Ascending aorta (tissue), 2 donors: ENCODE measurements at places on chromosomes 2 and 18.

DNA sequence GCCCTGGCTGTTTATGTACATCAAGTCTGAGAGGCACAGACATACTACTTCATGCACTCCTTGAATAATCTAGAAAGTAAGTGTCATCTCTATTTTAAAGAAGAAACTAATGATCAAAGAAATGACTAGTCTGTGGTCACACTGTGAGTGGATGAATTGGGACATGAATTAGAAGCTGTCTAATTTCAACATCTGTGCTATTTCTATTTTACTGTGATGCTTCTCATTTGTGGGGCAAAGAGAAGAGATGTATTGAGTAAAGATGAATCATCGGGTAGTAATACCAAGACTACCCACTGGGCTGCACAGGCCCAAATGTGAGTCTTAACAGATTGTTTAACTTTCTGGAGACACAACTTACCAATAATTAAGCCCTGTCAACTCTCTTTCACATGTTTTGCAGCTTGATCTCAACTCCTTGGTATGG lies 42.4 kb upstream of the MTIF2 start:
- no peak for DNase-seq

- no peak for DNase-seq
Measured at GRCh38 chr2:153873052-153874048, 1.6 kb downstream of the GALNT13 start.

GRCh38 chr18:76514573-76514972 lies 19.5 kb upstream of the ZNF516 start:
- no peak for DNase-seq

DNA sequence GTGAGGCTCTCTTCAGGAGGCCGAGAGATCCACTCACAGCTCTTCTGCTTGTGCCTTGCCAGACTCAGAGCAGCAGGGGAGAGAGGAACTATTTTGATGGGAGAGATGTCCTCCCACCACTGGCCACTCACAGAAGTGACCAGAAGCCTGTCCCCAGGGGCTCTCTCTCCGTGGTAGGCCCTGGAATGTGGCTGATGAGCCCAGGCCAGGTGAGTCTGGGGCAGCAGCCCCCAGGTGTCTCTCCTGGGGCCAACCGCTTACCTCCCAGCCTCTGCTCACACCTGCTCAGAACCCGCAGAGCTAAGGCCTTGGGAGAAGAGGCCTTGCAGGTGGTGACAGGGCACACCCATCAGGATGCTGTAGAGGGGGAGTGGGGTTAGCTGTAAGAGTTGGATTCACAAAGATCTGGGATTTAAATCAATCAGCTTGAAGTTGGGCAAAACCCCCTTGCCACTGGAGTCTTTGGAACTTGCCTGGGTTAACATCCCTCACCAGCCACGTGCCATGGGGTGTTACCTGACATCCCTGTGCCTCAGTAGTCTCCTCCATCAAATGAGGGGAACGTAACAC lies 29.1 kb upstream of the ASB18 start:
- no peak for DNase-seq

DNA sequence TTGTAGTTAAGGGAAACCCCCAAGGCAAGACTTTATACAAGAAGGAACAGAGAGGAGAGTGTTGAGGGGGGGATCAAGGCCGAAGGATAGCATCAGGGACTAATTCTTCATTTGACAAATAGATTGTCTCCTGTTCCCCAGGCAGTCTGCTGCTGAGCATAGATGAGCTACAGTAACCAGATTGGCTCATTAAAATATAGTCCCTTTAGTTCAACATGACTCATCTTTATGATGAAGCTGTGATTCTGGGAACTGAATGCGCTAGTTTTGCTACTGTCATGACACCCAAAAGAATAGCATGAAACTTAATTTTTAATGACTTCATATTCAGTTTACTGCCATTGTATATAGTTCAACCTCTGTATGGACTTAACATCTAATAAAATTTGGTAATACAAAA lies 35.5 kb downstream of the TMEFF2 start:
- no peak for DNase-seq
